ENCODE measurements at places on chromosomes 6 and 20. TPM values are rescaled to one million over a fixed set of nuclear protein-coding genes. Genes with fewer than 3 reads are reported as not detected.
A peak's percentile ranks its signal among the peaks of the same experiment; 100 is the strongest.

GRCh38 chr6:47234266-47234933 is 75.3 kb downstream of the TNFRSF21 start:
- no peaks in the 10 kb centered on the region for H3K36me3 ChIP-seq
- no peak overlapping the region for H3K27ac ChIP-seq
- H3K27me3 ChIP-seq, result no peaks in the 10 kb centered on the region
- no peak overlapping the region for H3K4me3 ChIP-seq

GRCh38 chr6:36912586-36912985 is 26.8 kb downstream of the C6orf89 start:
- H3K36me3 ChIP-seq, result peaks cover 10% of the 10 kb centered on the region
- DNase-seq, result peak; percentile 84
- no peak overlapping the region for H3K27ac ChIP-seq
- no peaks in the 10 kb centered on the region for H3K27me3 ChIP-seq
- peaks cover 10% of the 10 kb centered on the region for H3K4me1 ChIP-seq
- H3K4me3 ChIP-seq, result no peak overlapping the region

Gene CST1
- total RNA-seq, result 3.6 TPM

GRCh38 chr6:137811121-137811915 is 55.7 kb upstream of the TNFAIP3 start:
- no peak overlapping the region for H3K27ac ChIP-seq
- no peak overlapping the region for H3K4me3 ChIP-seq
- no peaks in the 10 kb centered on the region for H3K27me3 ChIP-seq
- DNase-seq, result peak; percentile 87

DNA sequence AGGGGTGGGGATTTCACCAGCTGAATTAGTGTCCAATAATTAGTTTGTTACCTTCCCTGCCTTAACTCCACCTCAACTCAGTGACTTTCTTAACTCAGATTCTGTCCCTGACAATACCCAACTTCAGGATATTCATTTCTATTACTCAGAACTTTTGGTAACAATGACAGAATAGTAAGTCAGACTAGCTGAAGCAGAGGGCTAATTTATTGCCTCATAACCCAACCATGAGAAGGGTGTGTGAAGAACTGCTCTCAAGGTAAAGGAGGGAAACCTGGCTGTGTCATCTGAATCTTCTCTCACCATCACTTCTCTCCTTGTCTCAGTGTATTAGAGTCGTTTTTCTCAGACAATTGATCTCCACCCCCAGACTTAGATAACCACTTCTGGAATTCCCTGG is 1.2 kb upstream of the PI3 start:
- no peak overlapping the region for H3K4me3 ChIP-seq
- H3K27ac ChIP-seq, result no peak overlapping the region
- H3K27me3 ChIP-seq, result peaks cover 3% of the 10 kb centered on the region
- H3K4me1 ChIP-seq, result no peaks in the 10 kb centered on the region
- no peak for DNase-seq

DNA sequence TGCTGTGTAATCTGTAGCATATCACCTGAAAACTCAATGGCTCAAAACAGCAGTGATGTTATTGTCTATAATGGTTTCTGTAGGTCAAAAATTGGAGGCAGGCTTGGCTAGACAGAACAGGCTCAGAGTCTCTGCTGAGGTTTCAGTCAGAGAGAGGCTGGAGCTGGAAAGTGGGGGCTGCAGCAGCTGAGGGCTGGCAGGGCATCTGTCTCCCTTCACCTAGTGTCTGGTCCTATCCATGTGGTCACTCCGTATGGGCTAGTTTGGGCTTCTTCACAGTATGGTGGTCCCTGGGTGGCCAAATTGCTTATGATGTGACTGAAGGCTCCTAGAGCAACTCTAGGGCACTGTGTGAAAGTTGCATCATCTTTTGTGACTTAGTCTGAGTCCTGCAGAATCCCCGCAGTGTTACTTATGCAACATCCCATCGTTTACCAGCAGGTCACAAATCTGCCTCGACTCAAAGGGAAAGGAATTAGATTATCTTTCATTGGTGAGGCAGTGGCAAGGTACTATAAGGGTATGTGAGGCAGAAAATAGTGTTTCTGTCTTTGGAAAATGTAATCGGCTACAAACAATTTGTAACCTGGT is 497.0 kb downstream of the EPHA7 start:
- no peak overlapping the region for H3K4me3 ChIP-seq
- no peak for DNase-seq
- no peak overlapping the region for H3K27ac ChIP-seq
- no peaks in the 10 kb centered on the region for H3K27me3 ChIP-seq

GRCh38 chr20:51800060-51800871 is 2.1 kb downstream of the SALL4 start:
- H3K4me1 ChIP-seq, result peaks cover 4% of the 10 kb centered on the region
- no peaks in the 10 kb centered on the region for H3K36me3 ChIP-seq
- H3K27ac ChIP-seq, result no peak overlapping the region
- DNase-seq, result peak; percentile 23
- peak overlapping the region; percentile 58 for H3K4me3 ChIP-seq
- H3K27me3 ChIP-seq, result peaks cover 2% of the 10 kb centered on the region

Gene CLPSL2
- total RNA-seq, result not detected

DNA sequence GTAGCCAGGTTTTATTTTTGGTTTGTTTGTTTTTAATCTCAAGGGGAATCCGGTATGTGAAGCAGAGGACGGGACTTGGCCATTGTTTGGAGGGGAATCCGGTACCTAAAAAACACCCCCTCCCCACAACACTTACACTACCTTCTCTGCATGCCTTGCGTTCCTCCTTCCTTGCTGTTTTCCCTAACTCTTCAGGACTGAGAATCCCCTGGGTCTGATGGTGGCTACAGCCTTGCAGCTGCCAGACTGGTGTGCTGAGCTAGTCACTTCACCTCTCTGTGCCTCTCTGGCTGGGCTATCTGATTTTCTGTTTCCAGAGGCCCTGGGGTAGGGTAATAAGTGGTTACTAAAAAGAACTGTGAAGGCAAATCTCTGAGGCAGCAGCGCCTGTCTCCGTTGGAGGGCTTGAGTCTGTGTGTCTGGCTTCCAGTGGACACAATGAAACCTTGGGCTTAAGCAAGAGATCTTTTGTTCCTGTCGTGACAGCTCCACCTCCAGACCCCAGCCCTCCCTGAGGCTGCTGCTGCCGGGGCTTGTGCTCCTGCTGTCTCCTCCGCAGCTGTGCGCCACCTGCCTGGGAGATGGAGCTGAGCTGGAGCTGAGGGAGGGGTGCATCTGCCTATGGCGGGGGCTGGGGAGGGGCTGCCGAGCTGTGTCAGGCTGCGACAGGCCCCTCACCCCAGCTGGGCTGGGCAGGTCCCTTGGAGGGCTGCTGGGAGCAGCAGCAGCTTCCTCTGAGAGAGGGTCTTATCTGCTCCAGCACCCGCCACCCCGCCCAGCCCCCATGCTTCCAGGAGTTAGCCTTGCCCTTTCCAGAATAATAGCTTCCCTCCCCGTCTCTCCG is 65.8 kb upstream of the CCDC167 start:
- peak; percentile 31 for DNase-seq
- peak overlapping the region; percentile 58 for H3K4me3 ChIP-seq

Gene OR2J3
- total RNA-seq, result not detected

Gene PLCB4
- 13.7 TPM for total RNA-seq

Gene C6orf163
- 1.8 TPM for total RNA-seq
